ENCODE measurements at places on chromosomes 12 and 14. TPM values are rescaled to one million over a fixed set of nuclear protein-coding genes. Genes with fewer than 3 reads are reported as not detected.

GRCh38 chr14:100025111-100025510 lies 40.1 kb upstream of the EVL start:
- peak; percentile 52 for DNase-seq

GRCh38 chr14:61520576-61520975 lies 174.7 kb upstream of the HIF1A start:
- no peak for DNase-seq

- DNase-seq, result no peak
Observed at GRCh38 chr14:104179126-104179525, 40.7 kb downstream of the KIF26A start.

DNA sequence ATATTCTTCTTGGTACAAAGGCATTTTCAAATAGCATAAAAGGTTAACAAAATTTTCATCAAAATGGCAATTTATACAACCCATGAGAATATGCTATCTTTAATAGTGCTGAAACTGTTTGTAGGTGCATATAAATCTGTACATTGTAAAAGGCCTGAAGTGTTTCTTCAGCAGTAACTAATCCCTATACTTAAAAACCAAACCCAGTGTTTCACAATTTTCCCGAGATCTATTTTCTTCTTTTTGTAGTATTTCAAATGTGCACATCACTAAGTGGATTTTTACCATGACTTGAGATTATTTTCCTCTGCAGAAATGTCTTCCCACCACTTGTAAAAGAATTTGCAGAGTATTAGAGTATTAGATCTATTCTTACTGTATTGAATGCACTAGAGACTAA lies 76.5 kb downstream of the FERMT2 start:
- no peak for DNase-seq

- no peak for DNase-seq
Observed at GRCh38 chr12:43895580-43896206, 59.8 kb downstream of the TMEM117 start.

DNA sequence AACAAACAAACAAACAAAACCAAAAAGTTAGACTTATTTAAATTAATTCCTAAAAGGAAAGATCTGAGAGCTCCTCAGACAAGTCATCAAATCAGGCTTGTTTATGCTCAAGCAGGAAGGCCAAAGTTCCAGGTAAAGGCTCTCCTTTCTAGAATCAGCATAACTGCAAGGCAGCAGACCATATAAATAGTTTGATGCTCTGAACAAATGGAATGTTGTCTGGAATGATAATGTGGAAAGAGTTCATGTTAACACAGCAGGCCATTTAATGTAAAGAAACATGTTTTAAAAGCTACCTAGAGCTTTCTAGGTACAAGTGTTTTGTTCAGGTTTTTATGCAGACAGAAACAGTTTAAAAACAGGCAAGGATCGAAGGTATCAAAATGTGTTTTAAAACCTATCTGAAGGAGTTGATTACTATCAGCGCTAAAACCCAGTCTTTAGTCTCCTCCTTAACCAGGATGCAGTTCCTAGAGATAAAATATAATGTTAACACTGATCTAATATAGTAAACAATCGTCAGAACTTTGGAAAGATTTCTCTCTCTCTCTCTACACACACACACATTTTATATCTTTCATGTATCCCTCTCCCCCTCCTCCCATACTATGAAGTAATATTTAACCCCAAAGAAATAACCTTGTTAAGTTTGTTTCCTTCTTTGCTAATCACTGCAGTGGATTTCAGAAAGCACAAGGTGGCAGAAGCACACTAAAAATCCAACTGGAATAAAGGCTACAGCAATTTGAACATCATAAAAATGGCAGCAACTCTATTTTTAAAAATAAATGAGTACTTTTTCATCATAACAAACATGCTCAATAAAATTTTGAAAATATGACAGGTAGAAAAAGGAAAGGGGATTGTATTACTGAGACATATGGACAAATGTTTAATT lies 135.5 kb downstream of the PAWR start:
- DNase-seq, result no peak

- DNase-seq, result peak; percentile 87
Observed at GRCh38 chr14:74867673-74868072, 8.3 kb downstream of the PROX2 start.

DNA sequence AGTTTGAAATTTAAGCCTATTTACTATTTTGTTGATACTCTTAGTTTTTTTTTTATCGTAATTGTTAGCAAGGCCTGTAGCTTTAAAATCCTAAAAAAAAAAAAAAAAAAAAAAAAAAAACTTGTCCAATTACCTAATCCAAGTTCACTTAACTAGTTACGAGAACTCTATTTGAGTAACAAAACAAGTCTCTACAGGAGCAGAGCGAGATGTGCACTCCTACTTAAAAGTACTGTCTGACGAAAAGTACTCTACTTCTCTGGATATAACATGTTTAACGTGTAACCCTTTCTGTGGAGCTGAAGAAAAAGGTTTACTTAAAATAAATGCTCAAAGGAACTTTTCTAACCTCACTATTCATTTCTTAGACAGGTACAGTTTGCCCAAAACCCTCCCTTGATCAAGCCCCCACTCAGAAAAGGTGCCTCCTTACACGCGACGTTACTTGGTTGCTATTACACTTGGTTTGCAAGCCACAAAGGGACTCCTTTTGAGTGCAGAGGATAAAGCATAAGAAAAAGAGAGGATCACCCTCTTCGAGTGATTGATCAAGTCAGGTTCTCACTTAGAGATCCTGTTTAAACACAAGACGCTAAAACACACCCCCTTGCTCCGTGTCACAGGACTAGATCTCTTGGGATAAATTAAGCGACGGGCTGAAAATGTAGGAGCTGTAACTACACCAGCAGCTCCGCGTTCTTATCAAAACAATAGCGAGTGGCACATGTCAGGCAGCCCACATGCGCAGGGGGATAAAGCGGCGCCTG lies 2.2 kb downstream of the BAZ1A start:
- peak; percentile 18 for DNase-seq

DNA sequence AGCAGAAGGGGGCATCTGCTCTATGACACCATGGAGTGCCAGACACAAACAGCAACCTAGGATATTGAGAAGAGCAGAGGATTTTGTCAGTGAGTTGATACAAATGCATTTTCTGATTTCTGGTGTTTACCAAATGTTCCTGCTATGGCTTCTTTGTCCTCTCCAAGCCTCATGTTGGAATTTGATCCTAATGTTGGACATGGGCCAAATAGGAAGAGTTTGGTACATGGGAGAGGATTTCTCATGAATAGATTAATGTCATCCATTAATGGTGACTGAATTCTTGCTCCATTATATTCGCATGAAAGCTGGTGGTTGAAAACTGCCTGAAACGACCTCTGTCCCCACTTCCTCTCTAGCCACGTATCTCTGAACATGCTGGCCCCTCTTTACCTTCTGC lies 1002.2 kb upstream of the FLRT2 start:
- DNase-seq, result no peak

GRCh38 chr14:71049435-71050133 lies 142.3 kb downstream of the PCNX1 start:
- DNase-seq, result no peak

DNA sequence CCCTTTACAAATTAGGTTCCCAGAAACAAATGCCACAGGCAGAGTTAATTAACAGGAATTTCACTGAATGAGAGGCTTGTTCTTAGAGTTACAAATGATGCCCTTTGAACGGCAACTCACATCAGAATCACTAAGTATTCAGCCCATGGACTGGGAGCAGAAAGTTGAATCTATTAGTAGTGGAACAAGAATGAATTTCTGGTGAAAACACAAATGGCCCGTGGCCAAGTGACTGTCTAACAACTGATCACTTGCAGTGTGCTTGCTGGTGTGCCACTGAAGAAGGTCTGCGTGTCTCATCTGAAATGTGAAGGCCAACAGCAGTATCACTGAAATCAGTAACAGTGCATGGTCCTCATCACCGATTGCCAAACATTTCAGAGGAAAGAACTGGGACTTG lies 893.4 kb upstream of the TMEM132C start:
- DNase-seq, result no peak

The CD4 gene
- 14.1 TPM for total RNA-seq

The GMPR2 gene
- 45.6 TPM for total RNA-seq

The TAS2R19 gene
- total RNA-seq, result 1.4 TPM

The HOXC6 gene
- total RNA-seq, result not detected

All from activated CD8-positive, alpha-beta T cell treated with anti-CD3 and anti-CD28 coated beads for 36 hours (primary cell).